ENCODE measurements at places on chromosomes 4 and X.
A peak's percentile ranks its signal among the peaks of the same experiment; 100 is the strongest.

DNA sequence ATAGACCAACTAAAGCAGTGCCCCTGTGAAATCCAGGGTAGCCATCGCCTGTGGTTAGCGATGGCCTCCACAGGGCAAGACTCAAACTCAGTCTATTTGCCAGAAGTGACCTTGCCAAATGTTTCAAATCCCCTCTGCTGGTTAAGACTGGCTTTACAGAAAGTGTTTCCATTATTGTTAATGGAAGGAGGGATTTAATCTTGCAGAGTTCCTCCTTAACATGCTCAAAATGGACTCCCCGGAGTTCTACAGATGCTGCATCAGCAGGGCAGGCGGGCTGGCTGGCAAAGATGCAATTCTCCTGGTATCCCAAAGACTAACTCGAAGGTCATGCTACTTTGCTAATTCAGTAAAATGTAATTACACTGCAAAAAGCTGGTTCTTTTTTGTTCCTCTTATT, 313.0 kb upstream of the SLC7A11 start:
- DNase-seq: no peak

DNA sequence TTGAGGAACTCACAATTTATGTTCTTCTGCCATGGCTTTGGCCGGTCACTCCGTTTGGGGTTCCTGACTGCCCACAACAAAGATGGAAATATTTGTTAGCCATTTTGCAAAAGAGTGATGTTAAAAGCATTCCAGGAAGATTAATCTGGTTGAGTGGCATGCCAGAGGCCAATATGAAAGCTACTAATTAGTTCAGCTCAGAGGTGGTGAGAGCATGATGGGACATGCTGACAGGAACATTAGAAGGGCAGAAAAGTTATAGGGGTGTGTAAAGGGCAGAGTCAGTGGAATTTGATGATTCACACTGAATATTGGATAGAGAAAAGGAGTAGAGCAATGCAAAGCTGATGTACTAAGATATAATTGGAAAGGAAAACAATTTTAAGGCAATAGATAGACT, 94.4 kb downstream of the TLL1 start:
- DNase-seq: no peak

GRCh38 chr4:121011780-121012340, 60.5 kb downstream of the NDNF start:
- no peak for DNase-seq

DNA sequence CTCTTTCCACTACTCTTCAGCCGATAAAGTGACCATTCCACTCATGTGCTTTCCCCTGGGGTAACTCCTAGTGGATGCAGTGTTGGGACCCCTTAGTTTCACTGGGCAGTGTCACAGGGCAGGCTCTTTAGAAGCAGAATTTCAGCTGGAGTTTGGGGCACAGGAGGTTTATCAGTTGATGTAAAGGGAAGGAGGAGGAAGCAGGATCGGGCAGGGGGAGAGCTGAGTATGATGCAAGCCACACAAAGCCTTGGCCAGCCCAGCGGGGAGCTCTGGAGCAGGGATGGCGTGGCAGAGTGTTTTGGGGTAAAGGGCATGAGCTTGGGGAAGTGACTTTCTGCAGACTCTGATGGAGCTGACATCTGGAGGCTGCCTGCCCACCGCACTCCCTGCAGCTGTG, 19.3 kb downstream of the WDR13 start:
- peak; percentile 53 for DNase-seq

GRCh38 chr4:151304226-151304625, 21.2 kb downstream of the SH3D19 start:
- DNase-seq: no peak

- DNase-seq: no peak
These were observed 81.3 kb upstream of the JADE1 start for GRCh38 chr4:128728190-128728589.

DNA sequence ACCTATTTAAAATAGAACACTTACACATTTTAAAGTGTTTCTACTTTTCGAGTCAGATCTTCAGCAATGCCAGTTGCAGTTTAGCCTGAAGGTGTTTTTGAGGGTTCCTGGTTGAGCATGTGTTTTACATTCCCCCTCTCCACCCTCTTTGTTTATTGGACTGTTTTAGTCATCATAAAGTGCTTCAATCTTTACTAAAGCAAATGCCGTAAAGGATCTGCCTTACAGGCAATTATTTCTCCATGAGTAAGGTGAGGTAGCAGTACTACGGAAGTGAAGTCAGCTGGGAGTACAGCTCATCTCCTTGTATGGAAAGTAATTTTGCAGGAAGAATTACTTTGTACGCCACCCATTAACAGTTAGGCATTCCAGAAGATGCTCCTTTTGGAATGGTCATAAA, 36.9 kb downstream of the PDLIM5 start:
- no peak for DNase-seq

DNA sequence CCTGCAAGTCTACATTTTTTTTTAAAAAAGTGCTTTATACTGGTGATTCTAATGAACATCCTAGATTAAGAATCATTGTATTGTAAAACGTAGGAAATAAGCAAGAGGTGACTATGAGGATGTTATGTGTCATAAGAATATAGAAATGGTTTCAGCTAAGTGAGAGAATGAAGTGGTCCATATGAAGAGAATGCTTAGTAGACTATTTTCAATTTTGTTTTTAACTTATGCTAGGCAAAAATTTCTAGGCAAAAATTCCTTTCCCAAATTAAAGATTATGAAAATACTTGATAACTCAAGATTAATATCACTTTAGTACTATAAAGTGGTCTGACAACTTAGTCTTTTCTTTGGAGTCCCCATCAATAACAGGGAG, 825 bp downstream of the DYNLT3 start:
- DNase-seq: no peak

DNA sequence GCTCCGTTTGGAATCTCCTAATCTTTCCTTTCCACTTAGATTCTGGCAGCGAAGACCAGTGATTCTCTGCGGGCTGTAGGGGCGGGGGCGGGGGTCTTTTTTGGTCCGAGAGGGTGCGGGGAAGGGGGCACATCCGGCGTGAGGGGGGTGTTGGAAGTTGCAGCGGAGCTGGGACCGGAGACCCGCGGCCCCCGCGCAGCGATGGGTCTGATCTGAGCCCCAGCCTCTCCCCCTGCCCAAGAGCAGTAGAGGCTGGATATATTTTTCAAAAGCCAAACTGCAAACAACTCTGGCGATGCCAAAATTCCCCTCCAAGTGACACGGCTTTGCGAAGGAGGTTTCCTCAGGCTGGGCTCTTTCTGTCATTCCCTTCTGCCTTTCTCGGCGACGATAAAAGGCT, 355 bp downstream of the GRID2 start:
- DNase-seq: no peak

- peak; percentile 52 for DNase-seq
These were observed 27.9 kb upstream of the KIAA1210 start for GRCh38 chrX:119155416-119156035.

DNA sequence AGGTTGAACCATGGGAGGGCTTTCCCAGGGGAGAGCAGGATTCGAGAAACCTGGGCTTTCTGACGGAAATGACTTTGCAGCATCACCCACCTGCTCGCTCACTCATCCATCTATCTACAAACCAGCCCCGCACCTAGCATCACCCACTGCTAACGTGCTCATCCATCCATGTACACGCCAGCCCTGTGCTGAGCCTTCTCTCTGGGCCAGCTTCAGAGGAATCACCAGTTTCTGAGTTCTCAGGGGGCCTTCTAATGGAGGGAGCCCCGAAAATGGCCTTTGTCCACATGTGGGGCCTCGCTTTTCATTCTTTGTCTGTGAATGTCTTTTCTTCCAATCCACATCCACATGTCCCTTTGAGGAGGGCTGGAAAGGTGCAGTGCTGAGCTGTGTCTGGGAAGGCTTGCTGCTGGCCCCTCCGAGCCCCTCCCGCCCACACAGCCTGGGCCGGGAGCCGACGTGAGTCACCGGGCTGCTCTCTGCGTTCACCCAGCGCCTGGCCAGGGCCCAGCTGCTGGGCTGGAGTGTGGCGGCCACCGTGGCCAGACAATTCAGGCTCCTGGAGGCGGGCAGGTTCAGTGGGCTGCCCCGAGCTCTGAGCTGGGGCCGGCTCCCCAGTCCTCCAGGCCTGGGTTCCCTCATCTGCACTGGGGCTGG, 14.7 kb downstream of the SORCS2 start:
- DNase-seq: no peak

- no peak for DNase-seq
These were observed 18.3 kb downstream of the SLC4A4 start for GRCh38 chr4:71356924-71357663.

GRCh38 chr4:4855301-4856070, 4.0 kb upstream of the MSX1 start:
- DNase-seq: no peak

DNA sequence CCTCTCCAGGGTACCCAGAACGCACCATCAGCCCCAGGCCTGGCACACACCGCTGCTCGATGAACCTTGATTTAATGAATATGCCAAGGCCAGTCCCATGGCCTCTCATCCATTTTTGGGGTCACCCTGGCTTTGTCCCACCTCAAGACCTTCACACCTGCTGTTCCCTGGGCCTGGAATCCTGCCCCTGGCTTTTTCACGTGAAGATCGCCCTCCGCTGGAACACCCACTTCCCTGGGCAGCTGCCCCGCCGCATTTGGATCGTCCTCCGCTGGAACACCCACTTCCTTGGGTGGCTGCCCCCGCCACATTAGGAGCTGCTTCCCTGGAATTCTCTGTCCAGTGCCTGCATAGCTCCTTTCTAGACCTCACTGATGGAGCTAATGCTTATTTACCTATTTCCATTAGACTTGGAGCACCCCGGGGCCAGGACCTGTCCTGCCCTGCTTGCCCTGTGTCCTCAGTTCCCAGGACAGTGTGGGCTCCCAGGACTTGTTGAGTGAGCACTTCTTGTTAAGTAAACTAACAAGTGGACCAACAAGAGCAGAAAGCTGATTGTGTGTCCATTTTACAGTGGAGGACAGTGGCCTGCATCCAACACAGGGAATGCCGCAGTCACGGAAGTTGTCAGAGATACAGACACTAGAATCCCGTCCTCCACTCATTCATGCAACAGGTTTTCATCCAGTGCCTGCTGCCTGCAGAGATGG, 12.5 kb downstream of the BLOC1S4 start:
- no peak for DNase-seq

GRCh38 chrX:3713225-3713936, at the start of gene PRKX:
PRKX (minus strand) TSS chrX:3713649; CDS start chrX:3713253, 396 bp downstream.
- DNase-seq: peak; percentile 59

DNA sequence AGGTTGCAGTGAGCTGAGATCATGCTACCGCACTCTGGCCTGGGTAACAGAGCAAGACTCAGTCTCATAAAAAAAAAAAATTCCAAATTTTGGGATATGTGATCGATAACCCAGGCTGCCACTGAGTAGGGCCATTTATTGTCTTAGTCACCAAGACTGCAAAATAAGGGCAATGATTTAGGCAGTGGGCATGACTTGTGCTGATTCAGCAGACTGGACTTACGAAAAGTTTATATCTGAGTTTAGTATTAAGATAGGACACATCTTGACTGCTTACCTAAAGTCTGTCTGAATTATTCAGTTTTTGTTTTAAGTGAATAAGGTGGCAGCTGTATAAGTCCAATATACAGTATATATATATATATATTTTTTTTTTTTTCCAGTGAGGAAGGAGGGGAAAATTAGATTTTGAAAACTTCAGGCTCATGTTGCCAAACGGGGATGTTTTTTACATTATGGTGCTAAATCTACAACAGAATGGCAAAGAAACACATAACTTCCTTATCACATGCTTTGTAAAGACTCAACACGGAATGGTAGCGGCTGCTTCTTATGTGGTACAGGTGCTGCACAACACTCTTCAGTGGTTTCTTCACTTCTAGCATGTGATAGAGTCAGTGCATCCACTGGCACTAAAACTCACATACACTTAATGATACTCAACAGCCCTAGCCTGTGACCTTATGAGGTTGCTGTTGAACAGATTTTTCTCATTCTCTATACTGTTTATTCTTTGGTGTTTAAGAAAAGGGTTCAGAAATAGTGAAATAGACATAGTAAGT, 6.5 kb downstream of the TEX13D start:
- DNase-seq: no peak

GRCh38 chr4:17288151-17288550, 223.7 kb downstream of the QDPR start:
- DNase-seq: no peak

DNA sequence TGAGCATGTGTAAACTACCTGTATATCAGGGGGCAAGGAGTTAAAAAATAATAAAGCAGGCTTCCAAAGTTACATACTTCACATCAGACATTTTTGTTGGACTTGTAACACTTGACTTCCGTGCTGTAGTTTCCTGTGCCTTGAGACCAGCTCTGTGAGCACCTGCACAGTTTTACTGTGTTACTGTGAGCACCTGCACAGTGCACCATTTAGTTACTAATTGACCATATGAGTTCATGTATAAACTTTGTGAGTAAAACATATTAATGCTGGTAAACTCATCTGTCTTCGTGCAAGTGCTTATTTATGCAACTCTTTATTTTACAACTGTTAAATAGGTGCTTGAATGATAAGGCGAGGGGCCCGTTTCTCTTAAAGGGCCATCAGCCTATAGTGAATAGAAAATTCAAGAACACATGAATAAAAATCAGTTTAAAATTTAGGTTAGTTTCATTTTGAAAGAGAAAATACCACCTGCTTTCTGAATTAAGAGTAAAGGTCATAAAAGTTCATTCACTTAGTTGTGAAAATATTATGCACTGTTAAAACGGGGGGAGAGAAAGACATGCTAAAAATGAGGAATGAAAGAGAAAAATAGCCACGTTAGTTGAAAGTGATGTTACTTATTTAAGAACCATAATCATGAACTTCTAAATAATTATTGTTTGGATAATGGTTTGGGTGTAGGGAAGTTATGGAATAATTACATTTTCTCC, 42.4 kb downstream of the USP9X start:
- DNase-seq: no peak

- no peak for DNase-seq
These were observed 28.3 kb upstream of the SERTM2 start for GRCh38 chrX:111483135-111483534.

- no peak for DNase-seq
These were observed 79.1 kb downstream of the AMOT start for GRCh38 chrX:112761242-112762207.

- no peak for DNase-seq
These were observed 9.2 kb downstream of the MAP9 start for GRCh38 chr4:155367608-155368007.

DNA sequence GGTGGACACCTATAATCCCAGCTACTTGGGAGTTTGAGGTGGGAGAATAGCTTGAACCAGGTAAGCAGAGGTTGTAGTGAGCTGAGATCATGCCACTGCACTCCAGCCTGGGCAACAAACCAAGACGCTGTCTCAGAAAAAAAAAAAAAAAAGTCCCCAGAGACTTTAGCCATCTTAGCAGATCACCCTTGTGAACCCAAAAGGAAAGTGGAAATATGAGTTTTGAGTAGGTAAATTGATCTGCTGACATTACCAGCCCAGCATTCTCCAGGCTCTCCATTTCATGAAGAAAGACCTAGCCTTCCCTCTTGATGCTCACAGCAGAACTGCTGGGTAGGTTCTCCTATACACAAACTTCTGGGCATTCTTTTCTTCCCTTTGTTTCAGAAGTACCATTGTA, 24.5 kb upstream of the HNRNPD start:
- DNase-seq: no peak

DNA sequence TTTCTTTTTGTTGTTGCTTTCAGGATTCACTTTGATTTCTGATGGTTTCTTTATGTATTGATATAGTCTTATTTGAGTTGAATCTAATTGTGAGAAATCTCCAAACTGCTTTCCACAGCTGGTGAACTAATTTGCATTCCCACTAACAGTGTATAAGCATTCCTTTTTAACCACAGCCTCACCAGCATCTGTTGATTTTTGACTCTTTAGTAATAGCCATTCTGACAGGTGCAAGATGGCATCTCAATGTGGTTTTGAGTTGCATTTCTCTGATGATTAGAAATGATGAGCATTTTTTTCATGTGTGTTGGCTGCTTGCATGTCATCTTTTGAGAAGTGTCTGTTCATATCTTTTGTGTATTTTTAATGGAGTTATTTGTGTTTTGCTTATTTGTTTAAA, 1023.1 kb downstream of the SH3BGRL start:
- no peak for DNase-seq

Data from inflammatory macrophage (primary cell).